Iris pigment epithelial cell (primary cell): ENCODE measurements at places on chromosomes 1 and 21.
A peak's percentile ranks its signal among the peaks of the same experiment; 100 is the strongest.

GRCh38 chr1:229227298-229227919 lies 43.5 kb upstream of the RAB4A start:
- DNase-seq = peak; percentile 63

DNA sequence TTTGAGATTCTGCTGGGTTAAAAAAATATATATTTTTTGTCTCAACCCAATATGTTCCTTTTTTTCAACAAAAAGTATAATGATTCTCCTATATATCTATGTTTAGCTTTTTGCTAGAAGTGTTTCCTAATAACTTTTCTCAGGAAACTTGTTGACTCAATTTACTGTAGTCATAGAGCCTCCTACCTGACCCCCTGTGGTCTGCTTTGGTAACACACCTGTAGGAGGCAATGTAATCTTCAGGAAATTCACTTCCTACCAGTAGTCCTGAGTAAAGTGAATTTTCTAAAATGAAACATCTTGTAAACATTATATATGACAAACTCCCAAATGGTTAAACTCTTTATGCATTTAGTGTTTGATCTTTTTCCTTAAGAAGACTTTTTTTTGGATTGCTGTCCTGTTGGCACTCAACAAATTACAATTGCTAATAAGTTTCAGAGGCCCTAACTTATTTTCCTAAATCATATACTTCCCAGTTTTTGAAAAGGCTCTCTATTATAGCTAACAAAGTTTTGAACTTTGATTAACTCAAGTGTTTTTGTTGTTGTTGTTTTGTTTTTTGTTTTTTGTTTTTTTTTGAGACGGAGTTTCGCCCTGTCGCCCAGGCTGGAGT lies 118.3 kb downstream of the OLFML2B start:
- peak; percentile 51 for DNase-seq

DNA sequence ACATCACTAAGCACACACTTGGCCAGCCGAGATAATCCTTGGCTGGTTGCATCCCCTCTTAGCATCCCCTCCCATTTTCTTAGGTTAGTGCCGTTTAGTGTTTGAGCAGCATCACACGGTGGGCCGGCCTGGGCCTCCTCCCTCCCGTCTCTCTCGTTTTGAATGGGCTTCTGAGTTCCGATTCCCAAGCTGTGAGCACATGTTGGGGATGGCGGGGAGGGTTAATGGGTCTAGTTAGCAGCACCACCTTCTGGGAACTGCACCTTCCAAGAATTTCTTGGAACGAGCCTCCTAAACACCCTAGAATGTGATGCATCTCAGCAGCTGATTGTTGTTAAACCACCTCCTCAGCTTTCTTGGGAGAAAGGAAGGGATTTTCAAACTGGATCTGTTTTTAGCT lies 73.3 kb downstream of the CNIH3 start:
- DNase-seq = no peak

- DNase-seq = peak; percentile 61
These were observed 10.0 kb downstream of the TP53BP2 start for GRCh38 chr1:223835754-223836153.

GRCh38 chr1:67434491-67434890 lies 4.3 kb upstream of the SERBP1 start:
- no peak for DNase-seq

DNA sequence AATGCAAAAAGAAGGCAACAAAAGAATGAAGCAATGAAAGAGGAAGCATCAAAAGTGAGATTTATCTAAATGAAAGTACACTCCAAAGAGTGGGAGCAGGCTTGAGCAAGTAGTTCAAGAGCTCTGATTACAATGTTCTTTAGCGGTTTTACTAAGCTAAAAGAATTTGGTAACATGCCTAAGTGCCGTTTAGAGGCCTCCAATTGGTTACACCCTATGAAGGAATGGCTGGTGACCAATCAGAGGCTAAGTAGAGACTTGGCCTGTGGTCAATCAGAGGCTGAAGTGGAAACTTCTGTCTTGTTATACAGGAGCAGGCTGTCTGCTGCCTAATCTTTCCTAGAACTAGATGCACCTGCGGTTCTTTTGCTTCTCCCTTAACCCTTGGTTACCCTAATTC lies 59.1 kb downstream of the PTGFR start:
- no peak for DNase-seq

GRCh38 chr1:82492159-82492558 lies 691.4 kb downstream of the ADGRL2 start:
- no peak for DNase-seq

- DNase-seq = peak; percentile 60
These were observed 93.2 kb downstream of the CTH start for GRCh38 chr1:70504176-70504820.

DNA sequence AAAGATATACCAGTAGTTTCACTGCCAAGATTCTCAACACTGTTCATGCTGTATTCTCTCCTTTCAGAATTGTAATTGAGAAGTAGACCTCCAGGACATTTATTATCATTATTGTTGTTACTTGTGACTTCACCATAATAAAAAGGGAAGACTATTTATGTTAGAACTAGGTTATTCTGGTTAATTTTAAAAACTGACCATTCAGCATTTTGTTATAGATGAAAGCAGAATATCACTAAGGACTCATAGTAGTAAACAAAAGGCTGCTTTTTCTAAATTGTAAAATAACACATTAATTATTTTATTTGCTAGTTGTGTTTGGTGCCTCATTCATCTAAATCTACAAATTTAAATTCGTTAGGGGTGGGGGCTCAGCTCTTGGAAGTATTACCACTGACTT lies 210.4 kb downstream of the PATJ start:
- no peak for DNase-seq

GRCh38 chr1:69747207-69747606 lies 179.5 kb downstream of the LRRC7 start:
- DNase-seq = no peak

DNA sequence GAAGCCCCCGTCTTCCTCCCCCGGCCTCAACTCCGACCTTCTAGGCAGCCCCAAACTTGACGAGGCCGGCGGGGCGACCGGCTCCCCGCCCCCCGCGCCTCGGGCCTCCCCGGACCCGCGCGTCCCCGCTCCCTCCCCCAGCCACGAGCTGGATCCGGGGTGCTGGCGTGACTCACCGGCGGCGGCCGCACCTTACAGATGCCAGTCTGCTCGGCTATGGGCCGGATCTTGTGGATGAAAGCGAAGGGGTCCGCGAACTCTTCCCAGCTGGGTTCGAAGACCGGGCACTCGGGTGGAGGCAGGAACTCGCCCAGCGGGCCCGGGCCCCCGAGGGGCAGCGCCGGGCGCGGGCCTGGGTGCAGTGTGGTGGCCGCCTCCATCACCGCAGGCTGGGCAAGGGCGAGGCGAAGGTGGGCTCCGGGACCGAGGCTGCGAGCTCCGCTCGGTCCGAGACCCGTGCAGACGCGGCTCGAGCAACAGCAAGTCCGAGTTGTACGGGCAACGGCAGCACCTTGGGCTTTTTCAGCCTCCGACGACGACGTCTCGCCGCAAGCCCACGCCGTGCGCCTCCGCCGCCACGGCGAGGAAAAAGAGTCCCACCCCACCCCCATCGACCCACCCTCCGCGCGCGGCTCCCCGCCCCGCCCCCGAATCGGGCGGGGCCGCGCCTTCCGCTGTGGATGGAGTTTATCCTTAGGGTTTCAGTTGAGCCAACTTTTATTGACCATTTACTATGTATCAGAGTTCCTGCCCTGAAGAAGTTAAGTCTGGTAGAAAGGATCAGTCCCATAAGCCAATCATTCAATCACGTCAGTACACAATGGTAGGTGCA lies at the start of gene KDM5B:
KDM5B (minus strand) TSS at position 496 of the 832 bp plus-strand sequence; CDS start at position 380, 116 bp downstream.
- peak; percentile 76 for DNase-seq

DNA sequence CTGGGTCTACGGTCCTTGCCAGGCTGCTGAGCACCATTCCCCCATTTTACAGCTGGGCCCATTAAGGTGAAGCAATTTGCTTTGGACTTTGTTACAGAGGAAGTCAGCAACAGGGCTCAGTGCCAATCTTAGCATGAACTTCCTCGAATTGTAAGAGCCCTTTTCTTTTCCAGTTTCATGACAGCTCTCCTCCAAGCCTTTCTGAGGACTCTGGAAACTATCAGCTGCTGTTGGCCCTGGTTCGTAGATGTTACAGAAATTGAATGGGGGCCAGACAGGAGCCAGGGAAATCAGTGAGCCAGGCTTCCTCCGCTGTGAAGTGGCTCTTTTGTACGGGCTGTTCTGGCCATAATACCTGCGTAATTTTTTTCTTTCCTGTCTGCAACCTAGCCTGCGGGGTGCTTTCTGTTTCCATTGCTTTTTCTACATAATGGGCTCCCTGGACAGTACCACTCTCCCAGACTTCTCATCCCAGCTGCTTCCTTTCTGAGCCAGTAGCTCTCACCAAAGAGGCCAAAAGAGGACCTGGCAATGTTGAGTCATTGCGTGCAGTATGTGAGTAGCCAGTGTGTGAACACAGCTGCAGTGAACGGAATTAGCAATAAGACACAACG lies 386.3 kb downstream of the DISC1 start:
- peak; percentile 18 for DNase-seq
